ENCODE measurements at places on chromosomes 3 and 15.
A peak's percentile ranks its signal among the peaks of the same experiment; 100 is the strongest.

GRCh38 chr3:4270720-4271119, 32.4 kb upstream of the SETMAR start:
- DNase-seq: no peak

DNA sequence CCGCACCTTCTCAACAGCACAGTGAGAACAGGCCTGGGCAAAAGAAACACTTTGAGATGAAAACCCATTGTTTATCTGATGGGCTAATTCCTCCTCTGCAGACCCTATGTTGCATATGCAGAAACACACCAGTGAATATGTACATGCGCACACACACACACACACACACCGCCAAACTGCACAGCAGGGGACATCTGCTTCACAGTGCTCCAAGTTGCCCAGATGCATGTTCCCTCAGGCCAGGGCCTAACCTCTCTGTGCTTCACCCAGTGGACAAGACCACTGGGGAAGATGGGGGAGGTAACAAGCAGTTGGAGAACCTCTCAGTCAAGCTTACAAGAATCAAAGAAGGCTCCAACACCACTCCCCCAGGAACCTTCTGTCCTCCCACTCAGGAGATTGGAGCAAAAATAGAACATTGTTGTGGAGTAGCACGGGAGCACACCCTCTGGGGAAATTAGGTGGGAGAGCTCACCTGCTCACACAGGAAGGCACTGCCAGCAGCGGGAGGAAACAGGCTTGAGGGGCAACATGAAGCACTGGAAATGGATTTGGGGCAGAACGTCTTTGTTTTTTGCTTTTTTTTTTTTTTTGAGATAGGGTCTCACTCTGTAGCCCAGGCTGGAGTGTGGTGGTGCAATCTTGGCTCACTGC, 13.0 kb downstream of the HCN4 start:
- no peak for DNase-seq

DNA sequence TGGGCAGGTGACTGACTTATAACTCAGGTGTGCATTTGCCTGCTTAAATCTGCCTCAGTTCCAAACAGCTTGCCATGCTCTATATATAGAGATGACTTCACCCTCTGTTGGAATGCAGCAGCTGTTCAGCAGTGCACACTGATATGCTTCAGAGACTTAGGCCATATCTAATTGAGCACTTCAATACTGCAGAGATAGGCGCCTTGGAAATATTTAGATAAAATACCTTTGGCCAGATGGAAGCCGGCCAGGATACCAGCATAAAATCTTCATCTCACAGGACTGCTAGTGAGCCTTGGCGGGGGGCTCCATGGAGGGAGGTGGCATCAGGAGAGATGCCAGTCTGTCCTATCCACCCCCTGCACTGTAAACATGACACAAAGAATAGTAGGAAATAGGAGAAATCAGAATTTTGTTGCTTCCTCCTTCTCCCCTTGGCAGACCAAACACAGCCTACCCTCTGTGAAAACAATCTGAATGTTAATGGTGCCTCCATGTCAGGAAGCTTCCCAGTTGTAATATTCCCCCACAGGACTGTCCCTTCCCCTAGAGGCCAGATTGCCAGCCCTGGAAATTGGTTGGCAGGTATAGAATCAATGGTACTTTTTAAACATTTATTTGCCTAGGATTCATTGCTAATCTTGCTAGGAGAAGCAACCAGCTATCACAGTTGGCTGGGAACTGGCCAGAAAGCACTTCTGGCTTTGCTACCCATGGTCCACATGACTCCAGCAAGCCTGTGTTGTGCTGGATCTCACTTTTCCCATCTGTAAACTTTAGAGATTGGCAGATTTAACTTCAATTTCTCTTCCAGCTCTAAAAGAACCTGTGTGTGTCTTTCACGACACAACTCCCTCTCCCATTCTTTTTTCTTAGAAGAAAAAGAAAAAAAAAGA, 215.5 kb upstream of the KCNMB2 start:
- peak; percentile 77 for DNase-seq

DNA sequence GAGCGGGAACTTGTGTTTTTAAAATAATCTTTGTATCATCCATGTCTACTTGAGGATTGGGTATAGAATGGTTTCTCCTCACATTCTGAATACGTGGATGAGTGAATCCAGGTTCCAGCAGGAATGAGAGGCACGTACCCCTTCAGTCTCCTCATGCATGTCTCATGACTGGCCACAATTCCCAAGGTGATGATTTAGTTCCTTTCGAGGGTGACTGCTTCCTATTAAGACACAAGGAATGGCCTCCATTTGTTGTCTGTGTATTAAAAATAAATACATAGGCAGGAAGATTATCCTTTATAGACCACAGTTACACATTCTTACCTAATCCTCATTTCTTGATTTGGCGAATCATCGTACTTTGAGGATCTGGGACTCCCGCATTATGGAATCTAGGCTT, 217.0 kb upstream of the LRIG1 start:
- no peak for DNase-seq

DNA sequence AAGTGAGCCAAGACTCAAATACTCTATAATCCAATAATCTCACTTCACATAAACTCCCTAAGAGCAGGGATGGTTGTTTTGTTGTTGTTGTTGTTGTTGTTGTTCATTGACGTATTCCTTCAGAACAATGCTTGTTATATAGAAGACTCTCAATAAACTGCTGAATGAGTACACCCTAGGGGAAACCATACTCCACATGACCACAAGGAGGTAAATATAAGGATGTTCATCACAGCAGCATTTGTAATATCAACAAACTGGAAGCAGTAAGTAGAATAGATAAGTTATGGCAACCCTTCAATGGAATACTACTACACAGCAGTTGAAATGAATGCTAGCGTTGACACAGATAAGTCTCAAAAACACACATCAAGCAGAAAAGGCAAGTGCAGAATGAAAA, 62.4 kb upstream of the STIMATE start:
- DNase-seq: no peak

GRCh38 chr3:125107861-125108567, 52.2 kb upstream of the HEG1 start:
- DNase-seq: no peak

- no peak for DNase-seq
Observed at GRCh38 chr3:194250098-194251002, 100.8 kb downstream of the CPN2 start.

DNA sequence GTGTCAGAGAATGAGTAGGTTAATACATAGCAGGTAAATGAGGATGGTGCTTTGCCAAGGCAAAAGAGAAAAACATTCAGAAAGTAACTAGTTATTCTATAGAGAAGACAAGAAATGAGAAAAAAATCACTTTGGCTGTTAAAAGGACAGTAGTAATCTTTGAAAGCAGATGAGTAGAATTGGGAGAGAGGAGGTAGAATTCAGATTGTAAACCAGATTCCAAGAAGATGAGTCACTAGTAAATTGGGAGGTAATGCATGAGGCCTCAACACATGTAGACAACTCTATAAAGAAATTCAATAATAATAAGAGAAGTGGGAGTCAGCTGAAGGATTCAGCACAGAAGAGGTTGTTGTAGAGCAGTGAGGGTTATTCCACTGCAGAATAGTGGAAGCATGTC, 81.4 kb downstream of the MBNL1 start:
- DNase-seq: no peak

DNA sequence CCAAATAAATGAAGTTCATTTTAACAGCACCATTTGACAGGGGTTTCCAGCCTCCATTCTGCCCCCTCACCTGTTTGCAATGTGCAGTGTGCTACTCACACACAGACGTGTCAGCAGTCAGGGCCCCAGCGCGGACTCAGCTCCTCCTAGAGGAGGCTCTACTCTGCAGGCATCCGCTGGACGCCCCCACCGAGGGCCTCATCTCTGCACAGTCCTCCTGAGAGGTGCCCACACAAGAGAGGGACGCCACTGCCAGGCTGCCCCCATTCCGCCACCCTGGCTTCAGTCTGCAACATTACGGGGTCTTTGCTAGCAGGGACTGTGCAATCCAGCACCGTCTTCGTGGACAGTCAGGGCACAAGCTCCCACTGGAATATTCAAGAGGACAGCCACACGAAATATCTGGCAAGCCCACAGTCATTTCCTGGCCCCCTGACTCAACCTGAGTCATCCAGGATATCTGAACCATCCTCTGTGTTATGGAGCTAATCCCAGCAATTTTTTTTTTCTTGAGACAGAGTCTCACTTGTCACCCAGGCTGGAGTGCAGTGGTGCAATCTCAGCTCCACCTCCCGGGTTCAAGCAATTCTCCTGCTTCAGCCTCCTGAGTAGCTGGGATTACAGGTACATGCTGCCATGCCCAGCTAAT, 255.0 kb downstream of the OCA2 start:
- DNase-seq: no peak

DNA sequence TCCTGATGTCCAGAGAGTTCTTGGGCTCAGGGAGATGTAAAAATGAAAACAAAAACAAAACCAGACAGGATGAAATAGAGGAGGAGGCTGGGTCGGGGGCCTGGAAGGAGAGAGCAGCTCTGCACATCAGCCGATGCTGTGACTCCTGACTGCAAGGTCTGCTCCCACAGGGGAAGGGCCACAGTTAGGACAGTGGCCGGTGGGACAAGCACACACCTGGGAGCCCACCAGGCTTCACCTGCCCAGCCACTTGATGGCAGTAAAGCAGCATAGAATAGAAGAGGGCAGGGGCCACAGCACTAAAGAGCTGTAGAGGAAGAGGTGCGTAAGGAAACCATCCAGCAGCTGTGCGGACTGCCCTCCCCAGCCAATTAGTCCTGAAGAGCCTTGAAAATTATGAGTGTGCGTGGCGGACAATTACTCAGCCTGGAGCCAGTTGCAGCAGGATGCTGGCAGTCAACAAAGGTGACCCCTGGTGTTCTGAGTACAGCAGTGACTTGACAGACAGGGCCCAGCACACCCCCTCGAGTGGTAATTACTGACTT, 29.8 kb downstream of the ALS2CL start:
- DNase-seq: peak; percentile 72

GRCh38 chr3:46948830-46949671, 27.5 kb downstream of the CCDC12 start:
- no peak for DNase-seq

DNA sequence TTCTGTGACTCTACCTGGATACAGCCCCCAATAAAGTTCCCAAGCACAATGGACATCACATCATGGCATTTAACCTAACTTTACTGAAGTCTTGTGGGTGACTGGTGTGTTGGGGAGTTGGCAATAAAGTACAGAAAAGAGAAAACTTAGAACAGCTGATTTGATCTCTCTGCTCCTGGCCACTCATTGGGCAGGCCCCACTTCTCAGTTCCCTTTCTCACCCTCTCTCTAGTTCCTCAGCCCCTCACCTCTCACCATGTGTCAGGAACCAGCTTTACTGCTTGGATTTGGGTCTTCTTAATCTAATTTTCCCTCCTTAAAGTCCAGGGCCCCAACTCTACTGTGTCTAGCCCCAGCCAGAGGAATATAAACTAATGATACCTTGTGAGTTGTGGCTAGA, 713 bp upstream of the MUC13 start:
- no peak for DNase-seq

DNA sequence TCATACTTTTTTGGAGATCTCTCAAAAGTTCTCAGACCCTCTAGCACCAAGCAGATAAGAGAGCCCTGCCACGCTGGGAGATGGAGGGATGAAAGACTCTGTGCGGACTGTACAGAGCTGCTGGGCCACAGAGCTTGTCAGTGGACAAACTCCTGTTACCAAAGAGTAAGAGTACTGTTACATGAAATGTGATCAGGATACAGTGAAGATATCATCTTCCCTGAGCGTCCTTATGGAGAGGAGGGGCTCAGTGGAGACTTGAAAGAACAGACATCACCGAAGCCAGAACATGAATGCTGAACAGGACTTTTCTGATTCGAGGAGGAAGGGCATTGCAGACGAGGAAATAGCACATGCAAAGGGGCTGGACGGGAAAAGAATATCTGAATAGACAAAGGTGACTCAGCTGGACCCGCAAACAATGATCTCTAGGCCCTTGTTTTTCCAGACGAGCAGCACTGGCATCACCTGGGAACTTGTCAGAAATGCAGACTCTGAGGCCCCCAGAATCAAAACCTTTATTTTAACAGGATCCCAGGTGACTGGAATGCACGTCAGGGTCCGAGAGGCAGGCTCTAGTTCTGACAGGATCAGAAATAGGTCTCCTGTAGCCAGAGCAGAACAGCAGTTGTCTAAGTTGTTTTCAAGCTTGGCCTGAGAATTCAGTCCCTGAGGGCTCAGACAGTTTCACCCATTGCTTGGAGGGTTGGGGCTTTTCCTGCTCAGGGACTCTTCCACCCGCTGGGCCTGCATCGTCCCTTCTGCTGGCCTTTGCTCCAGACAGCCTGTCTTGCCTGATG, 277.9 kb downstream of the RPLP1 start:
- no peak for DNase-seq

DNA sequence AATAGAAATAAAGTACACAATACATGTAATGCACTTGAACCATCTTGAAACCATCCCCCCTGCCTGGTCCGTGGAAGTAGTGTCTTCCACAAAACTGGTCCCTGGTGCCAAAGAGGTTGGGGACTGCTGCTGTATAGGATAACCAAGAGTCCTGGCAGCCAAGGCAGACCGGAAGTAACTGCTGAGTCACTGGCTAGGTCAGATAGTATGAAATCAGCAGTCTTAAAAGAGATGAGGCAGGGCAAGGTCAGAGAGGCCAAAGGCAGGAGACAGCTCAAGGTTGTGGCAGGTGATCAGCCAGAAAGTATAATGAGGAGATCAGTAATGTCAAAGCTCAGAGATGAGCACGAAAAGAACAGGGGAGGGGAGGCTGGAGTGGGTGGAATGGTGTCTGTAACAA, 60.2 kb downstream of the MAP3K13 start:
- DNase-seq: no peak

DNA sequence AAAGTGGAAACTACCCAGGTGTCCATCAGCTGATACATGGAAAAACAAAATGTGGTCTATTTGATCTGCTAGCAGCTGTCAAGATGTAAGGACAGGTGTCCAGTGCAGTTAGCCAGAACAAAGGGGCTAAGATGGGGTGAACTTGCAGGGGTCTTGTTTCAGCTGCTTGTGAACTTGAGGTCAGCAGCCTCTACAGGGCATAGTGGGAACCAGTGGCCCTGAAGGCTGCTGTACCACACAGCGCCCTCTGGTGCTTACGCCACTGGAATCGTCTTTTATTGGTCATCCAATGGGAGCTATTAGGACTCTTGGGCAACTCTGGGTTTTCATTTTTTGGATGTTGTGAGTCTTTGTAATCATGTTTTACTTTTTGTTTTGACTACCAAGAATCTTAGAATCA, 62.2 kb upstream of the CTSH start:
- DNase-seq: no peak

DNA sequence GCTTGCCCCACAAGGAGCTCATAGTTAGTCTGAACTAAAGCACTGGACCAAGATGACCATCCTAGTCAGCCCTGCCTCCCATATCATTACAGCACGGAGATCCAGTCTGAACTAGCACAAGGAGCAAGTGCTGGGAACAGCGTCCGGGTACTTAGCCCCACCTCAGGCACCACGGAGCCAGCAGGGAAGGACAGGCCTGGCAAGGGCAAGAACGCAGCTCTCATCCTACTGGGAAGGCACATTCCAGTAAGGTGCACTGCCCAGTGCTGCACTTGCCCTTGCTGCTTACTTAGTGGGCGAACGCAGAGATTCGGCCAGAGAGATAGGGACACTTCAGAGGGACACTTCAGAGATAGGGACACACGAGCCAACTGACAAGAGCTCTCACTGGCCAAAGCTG, 27.6 kb downstream of the SEC61A1 start:
- DNase-seq: no peak

GRCh38 chr3:160474416-160474838, 24.8 kb upstream of the TRIM59 start:
- no peak for DNase-seq

GRCh38 chr15:74958908-74959585, 2.5 kb upstream of the RPP25 start:
- DNase-seq: no peak

GRCh38 chr3:77160931-77161497, 121.1 kb downstream of the ROBO2 start:
- no peak for DNase-seq
